T47D (cell line): ENCODE measurements at places on chromosomes 6 and 20.

GRCh38 chr6:33771146-33772081 lies 17.5 kb downstream of the LEMD2 start:
- no peak for DNase-seq

DNA sequence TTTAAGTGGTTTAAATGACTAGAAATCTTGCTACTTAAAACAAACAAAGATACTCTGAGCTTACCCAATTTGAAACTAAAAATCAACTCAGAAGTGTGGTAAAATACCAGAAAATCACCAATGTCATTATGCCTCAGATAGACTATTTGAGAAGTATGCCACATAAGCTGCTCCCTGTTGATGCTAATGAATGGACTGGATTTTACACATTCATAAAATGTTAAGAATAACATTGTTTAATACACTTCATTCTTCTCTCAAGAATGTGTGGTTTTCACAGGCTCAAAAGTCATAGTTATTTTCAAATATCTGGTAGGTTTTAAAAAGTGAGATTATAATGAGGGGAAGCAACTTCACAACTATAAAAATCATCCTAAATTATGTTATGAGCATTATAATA lies 170.6 kb downstream of the TASP1 start:
- DNase-seq: no peak

DNA sequence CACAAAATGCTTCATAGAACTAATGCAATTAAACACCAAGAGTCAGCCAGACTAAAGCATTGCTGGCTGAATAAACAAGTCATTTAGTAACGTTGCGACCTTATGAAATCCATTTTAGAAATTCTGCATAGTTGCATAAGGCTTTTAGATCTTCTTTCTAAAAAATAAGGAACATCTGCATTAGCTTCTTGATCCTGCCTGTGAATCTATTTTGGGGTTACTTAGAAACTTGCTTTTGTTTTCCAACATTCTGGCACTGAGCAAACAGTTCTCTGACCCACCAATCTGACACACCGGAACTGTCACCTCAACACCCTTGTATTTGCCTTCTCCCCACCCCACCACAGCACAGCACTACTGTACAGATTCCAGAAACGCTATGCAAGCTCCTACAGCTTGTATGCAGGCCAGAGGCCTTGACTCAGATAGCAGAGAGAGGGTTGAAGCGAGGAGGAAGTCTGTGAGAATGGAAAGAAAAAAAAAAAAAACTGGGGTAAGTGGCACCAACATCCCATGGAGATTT lies 55.0 kb downstream of the KIF13A start:
- DNase-seq: no peak

GRCh38 chr6:76862936-76863335 lies 600.4 kb downstream of the HTR1B start:
- DNase-seq: no peak

DNA sequence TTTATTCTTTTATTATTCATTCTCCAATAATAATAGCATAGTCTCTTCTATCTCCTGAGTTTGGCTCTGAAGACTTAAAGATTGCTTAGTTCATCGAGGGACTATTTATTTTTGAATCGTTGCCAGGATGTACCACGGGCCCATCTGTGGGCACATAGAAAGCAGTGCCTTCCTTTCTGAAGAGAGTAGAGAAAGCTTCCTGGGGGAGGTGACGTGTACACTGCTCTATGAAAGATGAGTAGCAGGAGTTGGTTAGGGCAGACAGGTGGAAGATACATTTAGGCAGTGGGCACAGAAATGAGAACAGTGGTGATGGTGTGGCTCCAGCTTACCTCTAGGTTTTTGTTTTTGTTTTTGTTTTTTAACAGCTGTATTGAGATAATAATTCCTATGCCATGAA lies 98.4 kb downstream of the CDKAL1 start:
- DNase-seq: no peak

DNA sequence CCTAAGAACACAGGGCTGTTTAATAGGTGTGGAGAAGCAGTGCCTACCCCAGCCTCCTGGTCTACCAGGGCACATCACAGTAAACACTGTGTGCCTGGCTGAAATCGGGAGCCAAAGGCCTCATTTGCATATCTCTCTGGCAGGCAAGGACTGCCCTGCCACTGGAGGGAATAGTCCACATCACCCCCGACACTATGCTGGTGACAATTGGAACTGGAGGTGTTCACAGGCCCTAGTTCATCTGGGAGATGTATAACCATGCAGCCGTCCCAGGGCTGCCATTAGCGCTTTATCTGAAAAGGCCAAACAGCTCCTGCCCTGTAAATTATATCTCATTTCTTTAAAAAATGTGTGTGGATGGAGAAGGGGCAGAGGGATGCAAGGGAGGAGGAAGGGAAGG lies 150.3 kb downstream of the LINC00237 start:
- no peak for DNase-seq

DNA sequence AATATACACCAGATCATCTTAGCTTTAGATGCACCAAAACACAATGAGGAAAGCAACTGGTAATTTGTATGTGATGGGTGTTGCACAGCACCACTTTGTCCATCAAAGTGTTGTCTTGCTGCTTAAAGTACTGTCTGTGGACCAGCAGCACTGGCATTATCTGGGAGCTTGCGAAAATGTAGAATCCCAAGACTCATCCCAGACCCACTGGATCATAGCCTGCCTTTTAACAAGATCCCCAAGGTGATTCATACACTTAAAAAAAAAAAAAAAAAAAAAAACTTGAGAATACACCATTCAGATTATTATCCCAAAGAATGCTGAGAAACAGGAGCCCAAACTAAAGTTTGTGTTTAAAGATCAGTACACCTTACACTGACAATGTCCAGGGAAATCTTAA lies 123.4 kb downstream of the TASP1 start:
- no peak for DNase-seq

GRCh38 chr6:13273202-13273930 lies 55.0 kb downstream of the TBC1D7 start:
- no peak for DNase-seq

DNA sequence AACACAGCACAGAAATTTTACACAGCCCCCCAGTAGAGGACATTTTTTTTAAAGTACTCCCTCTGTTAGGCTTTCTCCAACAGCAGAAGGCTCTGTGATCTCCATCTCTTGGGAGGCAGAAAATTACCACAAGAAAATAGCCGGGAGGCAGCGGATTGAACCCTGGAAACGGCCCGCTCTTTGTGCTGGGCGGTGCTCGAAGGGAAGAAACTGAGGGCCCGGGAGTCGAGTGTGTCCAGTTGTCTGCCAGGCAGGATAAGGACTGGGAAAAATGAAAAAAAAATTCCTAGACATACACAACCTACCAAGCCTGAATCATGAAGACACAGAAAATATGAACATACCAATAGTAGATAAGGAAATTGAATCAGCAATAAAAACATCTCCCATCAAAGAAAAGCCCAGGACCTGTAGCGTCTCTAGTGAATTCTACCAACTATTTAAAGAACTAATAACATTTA lies 31.5 kb downstream of the POM121L2 start:
- DNase-seq: no peak

- DNase-seq: no peak
Observed at GRCh38 chr6:102300350-102300749, 906.8 kb downstream of the GRIK2 start.
